ENCODE measurements at places on chromosomes 3 and 15.

DNA sequence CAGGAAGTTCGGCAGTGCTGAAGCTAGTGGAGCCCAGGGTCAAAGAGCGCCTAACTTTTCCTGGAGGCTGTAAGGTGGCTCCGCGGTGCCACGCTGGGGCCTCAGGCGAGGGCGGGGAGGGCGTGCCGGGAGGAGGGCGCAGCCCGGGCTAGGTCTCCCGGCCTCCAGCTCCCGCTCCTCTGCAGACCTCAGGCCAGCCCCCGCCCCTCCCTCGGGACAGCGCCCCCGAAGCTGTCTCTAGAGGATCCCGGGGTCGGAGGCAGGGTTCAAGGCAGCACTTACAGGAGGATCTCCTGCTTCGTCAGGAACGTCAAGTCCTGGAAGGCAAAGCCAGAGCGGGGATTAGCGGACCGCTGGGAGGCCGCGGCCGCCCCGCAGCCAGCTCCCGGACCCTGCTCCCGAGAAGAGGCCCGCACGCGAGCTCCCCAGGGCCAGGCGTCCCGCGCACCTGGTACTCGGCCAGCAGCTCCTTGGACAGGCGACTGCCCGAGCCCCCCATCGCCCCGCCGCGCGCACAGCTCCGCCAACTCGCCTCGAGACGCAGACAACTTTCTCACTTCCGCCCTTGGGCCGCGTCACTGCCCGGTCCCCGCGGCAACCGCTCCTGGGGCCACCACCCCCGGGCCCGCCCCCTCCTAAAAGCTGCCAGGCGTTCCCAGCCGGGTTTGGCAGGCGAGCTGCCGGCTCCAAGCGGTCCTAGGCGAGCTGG, at the start of gene CIB1:
Gene CIB1 (minus strand): TSS at position 555 of the 709 bp plus-strand sequence. CDS start 56 bp downstream, at position 499.
- DNase-seq: peak; percentile 93

GRCh38 chr15:66221126-66221525, 32.4 kb downstream of the MEGF11 start:
- DNase-seq: no peak

GRCh38 chr3:39524107-39524506, 56.6 kb downstream of the MOBP start:
- DNase-seq: no peak

DNA sequence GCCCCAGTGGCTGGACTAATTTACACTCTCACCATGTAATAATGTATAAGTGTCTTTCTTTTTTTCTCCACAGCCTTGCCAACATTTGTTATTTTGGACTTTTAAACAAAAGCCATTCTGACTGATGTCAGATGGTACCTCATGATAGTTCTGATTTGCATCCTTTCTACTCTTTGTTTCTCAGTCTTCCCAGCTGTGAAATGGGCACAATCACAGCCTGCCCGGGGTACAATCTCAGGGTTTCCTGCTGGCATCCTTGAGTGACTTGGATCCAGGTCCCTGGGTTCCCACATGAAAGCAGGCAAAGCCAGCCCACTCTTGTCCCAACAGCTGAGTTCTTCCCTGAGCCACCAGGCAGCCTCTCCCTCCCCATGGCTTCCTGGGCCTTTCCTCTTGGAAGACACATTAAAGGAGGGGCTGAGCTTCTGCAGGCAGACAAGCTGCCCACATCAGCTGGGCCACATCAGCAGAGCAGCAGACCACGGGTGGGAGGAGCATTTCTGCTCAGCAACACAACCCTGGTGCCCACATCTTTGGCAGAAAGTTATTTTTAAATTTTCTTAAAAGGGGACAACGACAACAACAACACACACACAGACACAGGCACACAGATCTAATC, 82.0 kb downstream of the MYLK start:
- DNase-seq: no peak

DNA sequence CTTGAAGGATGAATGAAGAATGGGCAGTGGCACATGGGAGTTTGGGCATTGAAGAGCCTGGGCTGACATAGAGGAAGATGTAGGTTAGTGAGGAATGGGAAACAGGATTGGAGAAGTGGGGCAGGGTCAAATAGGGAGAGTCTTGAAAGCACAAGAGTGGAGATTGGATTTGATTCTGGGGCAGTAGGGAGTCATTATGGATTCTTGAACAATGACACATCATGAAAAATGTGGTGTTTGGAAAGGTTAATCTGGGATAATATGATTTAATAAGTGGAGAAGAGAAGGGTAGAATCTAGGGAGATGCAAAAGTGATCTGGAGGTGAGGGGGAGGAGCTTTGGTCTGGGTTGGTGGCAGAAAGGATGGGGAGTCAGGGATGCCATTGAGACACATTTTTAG, 45.4 kb upstream of the ROPN1 start:
- no peak for DNase-seq

DNA sequence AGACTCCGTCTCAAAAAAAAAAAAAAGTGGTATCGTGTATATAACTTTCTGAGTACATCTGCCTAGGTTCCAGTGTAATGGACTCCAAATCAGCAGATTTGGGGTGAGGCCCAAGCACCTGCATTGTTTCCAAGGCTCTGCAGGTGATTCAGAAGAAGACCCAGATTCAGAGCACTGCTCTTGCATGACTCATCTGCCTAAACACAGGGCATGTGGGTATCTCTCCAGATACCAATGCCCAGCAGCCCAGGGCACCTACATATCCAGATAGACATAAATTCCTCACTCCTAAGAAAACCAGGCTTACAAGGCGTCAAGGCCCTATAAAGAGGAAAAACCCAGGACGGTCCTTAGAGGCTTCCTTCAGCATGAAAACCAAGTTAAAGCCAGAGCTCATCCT, 24.3 kb downstream of the NDUFAF1 start:
- DNase-seq: no peak

GRCh38 chr3:51967384-51968169, at the start of gene PCBP4:
Gene PCBP4, minus strand, starts transcription at chr3:51967454. Its CDS starts 6,214 bp downstream, at chr3:51961240.
- no peak for DNase-seq

- DNase-seq: no peak
Measured at GRCh38 chr15:56242576-56243162, 1.0 kb downstream of the RFX7 start.

GRCh38 chr15:84598250-84598649, 2.6 kb upstream of the ZSCAN2 start:
- no peak for DNase-seq

GRCh38 chr15:39510001-39510701, 70.7 kb upstream of the THBS1 start:
- DNase-seq: no peak

DNA sequence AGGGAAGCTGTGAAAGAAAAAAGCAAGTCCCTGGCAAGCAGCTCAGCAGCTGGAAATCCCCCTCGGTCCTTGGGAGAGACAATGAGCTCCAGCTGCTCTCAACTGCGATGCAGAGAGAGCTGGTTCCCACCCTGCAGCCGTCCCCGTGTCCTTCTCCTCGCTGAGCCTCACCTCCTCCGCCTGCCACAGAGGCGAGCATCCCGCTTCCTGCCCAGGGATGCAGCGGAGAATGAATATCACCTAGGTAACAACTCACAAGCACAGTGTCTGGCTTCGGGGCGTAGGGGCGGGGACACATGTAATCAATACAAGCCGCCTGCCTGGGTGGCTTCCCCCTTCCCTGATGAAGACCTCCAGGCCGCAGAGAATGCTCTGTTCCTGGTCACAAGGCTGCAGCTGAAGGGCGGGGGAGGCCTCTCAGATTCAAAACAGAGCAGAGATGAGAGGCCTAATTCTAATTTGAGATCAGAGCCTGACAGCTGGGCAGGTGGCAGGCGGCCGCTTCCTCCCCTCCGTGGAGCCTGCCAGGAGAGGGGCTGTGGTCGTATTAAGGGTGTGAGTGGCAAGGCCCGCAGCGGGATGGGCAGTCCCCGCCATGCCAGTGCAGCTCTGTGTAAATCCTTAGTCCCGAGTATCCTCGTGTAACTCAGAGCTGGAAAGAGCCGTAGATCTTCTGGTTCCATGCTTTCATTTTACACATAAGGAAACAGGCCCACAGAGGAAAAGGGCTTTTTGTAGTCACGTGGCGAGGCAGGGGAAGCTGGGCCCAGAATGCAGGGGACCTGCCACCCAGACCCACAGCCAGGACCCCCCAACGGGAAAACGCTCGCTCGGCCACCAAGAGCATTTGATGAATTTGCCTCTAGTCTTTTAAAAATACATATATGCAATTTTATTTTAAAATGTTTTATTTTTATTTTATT, 24.3 kb downstream of the ZDHHC19 start:
- no peak for DNase-seq

DNA sequence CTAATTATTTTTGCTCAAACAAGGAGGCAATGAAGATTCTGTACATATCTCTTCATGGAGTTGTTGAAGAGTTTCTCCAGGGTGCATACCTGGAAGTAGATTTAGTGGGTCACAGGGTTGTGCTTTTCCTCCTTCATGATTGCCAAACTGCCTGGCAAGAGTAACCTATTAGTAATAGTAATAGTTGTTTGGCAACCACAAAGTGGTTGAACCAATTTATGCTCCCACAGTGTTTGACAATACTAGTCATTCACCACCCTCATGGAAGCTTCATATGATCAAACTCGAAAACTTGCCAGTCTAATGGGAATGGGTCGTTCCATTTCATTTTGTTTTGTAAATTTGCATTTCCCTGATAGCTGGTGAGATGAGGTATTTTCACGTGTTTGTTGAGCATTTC, 57.8 kb downstream of the TLE3 start:
- no peak for DNase-seq

GRCh38 chr3:10311710-10312109, 9.2 kb downstream of the SEC13 start:
- no peak for DNase-seq

- no peak for DNase-seq
Measured at GRCh38 chr3:13014755-13015285, 58.4 kb downstream of the IQSEC1 start.
